ENCODE measurements at places on chromosomes 11 and 22.
A peak's percentile ranks its signal among the peaks of the same experiment; 100 is the strongest.

GRCh38 chr11:1225386-1226225, 2.7 kb downstream of the MUC5B start:
- DNase-seq = no peak

- no peak for DNase-seq
Measured at GRCh38 chr11:125346565-125347260, 149.4 kb downstream of the FEZ1 start.

DNA sequence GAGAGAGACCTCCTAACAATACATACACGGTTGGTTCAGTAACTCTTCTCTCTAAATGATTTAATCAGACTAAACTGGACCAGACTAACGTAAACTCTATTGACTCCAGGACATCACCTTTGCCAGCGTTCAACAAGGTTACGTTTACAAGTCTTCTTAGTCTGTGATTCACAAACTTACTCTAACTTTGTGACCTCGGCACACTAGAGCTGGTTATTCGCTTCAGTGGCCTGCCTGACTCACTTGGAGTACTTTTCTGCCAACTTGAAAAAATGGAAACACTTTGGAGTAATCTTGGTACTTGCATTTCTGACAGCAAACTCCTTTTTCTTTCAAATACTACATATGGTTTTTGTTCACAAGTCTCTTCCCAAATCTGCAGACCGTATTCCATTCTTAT, 26.2 kb downstream of the MTMR2 start:
- DNase-seq = no peak

DNA sequence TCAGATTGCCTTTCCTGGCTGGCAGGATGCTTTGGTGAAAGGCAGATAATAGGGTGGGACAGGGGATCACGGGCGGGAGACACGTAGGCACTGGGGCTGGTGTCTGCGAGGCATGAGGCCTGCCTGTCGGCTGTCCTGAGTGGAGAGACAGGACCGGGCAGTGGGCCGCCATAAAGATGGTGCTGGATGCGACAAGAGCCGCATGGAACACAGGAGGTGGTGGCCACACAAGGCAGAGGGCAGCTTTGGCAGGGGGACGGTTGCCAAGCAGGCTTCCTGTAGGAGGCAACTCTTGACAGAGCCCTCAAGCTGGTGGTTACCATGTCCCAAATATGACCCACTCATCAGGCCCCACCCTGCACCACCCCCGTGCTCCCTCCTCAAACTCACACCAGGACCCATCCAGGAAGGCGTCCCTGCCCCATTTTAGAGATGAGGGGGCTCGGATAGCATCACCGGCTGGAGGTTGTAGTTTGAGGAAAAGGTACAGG, 4.9 kb upstream of the PPARA start:
- DNase-seq = no peak

DNA sequence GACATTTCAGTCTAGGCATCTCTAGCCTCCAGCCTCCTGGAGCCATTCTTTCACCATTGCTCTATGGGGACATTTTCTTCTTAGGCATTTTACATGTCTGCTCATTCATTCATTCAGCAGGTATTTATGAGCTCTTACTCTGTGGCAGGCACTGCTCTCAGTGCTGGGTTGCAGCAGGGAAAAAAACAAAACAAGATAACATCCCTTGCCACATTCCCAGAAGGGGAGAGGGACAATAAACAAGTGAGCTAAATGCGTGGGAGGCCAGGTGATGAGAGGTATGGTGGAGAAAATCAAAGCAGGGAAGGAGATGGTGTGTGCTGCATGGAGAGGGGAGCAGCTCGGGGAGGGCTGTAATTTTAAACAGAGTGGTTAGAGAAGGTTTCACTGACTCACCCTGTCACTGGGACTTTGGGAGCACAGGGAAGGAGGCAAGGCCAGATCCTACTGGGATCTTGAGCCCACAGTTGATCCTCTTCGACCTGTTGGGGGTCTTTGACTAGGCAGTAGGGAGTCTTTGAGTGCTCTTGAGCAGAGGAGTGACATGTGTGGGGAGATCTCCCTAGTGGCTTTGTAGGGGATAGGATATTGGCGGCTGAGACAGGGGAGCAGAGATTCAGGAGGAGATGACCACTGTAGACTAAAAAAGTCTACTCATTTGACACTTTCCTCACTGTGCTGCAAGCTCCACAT, 17.0 kb downstream of the MICAL2 start:
- DNase-seq = no peak

DNA sequence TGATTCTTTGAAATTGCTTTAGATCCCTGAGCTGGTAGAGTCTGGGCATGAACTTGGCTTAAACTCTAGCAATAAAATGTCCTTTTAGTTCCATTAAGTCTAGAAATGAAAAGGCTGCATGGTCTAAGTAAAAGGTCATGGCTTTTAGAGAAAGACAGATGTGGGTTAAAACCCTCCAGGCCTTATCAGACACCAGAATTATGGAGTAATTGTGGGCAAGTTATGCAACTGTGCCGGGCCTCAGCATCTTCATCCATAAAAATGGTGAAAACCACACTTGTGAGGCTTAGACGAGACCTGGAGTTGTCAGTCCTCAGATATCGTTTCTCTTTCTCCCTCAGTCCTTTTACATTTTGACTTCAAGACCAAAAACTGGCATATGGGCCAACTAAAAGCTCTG, 597.9 kb upstream of the KIRREL3 start:
- no peak for DNase-seq

- DNase-seq = no peak
Measured at GRCh38 chr22:31130873-31131272, 8.1 kb downstream of the INPP5J start.

DNA sequence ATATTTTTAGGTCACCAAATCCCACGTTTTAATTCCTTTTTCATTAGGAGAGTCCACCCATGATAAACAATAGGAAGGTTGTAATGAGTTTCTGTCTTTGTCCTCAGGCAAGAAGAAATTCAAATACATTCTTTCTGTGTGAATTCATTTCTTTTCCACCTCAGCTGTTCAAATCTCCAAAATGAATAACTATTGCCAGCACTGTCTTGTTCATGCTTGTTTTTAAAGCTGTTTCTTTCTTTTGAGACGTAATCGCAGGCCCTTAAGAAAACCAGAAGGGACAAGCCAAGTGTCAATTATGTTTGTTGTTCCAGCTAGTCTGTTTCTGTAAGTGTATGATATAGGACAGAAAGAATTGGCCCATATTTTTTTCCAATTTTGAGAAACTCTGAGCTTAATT, 20.2 kb downstream of the MMP27 start:
- no peak for DNase-seq

DNA sequence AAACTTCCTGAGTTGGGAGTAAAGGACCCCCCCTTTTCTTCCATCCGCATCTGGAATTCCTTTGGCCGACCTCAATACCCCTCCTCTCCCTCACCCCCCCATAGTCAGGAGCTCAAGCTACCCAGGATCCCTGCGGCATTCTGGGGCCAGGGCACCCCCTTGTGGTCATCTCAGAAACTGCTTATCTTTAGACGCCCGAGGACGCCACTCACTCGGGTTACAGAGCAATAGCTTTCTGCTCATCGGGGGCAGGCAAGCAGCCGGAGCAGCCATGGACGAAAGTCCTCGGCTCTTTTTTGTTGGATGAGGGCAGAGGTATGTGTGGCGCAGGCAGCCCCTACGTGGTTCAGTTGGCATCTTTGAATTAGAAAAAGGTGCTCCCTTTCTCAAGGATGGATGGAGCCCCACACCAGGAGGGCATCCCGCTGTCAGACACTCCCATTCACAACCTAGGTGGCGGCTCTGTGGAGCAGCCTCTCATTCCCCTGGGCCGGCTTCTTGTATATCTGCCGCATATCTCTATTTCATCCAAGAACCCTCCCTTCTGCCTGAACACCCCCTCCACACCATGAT, 2.3 kb downstream of the C1QTNF5 start:
- peak; percentile 92 for DNase-seq

DNA sequence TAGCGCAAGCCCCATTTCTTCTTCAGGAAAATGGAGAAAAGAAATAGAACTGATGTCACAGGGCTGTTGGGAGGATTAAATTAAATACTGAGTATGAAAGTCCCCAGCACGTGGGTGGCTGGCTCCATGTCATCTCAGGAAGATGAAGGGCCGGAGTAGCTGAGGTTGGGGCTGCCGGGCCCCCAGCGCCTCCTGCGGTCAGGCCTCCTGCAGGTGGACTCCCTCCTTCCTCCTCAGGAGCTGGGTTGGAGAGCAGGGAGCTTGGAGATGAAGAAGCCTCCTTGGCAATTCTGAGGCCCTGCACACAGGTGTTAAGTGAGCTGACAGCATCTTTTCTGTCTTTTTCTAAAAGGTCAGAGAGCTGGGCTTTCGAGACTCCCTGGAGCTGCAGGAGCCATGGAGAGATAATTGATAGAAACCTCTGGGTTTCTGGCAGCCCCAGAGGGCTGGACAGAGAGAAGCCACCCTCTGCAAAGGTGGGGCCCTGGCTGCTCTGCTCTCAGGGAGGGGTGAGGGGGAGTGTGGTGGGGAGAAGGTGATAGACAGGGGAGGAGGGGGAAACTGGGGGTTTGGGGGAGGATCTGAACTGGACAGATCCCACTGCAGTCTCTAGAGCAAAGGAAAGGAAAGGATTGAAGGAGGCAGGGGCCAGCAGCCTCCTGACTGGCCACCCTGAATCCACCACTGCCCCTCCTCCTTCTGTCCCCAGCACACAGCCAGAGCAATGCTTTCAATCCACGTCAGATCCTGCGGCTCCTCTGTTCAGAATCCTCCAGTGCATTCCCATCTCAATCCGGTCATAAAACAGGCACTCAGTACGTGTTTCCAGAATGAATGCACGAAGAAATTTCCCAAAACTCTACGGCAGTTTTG, 210.8 kb downstream of the CEP164 start:
- peak; percentile 60 for DNase-seq

- no peak for DNase-seq
Measured at GRCh38 chr11:23988381-23989006, 508.4 kb upstream of the LUZP2 start.

GRCh38 chr11:69834811-69835800, 15.9 kb upstream of the FGF3 start:
- no peak for DNase-seq

DNA sequence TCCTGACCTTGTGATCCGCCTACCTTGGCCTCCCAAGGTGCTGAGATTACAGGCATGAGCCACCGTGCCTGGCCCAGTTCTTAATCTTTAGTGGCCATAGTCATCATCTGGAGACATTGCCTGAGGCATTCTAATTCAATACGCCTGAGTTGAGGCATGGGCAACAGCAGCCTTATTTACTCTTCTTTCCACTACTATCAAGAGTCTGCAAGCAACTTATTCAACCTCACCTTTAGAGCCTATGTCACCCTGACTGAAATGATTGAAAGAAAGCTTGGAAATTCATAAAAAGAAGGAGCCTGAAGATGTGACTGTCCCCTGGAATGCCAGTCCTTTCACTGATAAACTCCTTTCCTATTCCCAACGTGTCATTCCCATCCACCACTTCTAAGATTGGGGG, 15.8 kb upstream of the PAFAH1B2 start:
- DNase-seq = no peak

- no peak for DNase-seq
Measured at GRCh38 chr11:50178737-50179136, 146.1 kb downstream of the OR4C45 start.

DNA sequence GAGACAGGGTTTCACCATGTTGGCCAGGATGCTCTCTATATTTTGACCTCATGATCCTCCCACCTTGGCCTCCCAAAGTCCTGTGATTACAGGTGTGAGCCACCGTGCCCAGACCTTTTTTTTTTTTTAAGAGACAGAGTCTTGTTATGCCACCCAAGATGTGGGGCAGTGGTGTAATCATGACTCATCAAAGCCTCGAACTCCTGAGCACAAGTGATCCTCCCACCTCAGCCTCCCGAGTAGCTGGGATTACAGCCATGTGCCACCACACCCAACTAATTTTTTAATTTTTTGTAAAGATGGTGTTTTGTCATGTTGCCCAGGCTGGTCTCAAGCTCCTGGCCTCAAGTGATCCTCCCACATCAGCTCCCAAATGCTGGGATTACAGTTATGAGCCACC, 37.9 kb downstream of the IZUMO1R start:
- no peak for DNase-seq

GRCh38 chr22:39463277-39463676, 6.5 kb downstream of the MGAT3 start:
- no peak for DNase-seq

DNA sequence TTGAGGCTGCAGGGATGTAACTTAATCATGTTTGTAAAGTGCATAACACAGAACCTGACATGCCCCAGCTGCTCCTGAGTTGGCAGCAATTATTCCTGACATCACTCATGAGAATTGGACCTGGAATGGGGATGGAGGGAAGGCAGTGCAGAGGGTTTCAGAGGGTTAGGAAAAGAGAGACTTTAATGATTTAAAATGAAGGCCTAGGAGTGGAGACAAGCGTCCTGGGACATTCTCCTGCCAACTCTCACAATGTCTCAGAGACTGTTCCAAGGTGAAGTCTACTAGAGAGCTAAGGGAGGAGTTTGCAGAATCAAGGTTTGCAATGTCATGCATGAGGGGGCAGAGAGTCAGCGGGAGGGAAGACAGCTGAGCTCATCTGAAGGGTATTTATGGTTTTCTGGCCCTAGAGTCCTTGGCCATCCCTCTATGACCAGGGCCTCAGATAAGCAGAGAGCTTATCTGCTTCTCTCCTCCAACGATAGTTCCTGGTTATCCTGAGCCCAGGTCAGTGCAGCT, 36.9 kb downstream of the GGTLC2 start:
- no peak for DNase-seq

DNA sequence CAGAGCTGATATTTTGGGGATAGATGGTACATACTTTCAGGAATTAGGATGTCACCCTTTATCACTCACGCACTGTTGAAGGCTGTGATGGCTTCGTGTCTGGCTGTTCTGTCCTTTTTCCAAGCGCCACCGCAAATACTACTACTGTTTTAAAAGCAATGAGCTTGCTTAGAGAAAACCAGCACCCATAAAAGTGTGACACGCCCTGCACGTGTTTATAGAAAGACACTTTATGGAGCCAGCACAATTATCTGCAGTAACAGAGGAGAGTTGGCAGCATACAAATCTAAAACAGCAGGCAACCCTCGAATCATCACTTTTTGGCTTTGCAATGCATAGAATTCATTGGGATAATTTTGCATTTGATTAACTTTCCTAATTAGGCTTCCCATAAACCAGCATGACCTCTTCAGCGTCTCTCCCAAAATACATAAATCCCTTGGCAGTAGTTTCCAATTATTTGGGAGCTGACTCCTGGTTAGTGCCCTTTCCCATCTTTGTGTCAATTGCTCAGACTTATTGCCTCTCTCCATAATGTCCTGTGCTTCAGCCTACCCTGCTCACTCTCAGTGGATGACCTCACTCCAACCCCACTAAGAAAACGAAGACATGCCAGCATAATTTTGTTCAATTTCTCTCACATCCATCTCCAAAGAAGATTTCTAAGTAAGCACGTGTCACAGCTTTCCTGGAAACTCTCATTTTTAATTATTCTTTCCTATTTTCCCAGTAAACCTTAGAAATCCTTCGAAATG, 118.7 kb upstream of the LARGE1 start:
- no peak for DNase-seq

DNA sequence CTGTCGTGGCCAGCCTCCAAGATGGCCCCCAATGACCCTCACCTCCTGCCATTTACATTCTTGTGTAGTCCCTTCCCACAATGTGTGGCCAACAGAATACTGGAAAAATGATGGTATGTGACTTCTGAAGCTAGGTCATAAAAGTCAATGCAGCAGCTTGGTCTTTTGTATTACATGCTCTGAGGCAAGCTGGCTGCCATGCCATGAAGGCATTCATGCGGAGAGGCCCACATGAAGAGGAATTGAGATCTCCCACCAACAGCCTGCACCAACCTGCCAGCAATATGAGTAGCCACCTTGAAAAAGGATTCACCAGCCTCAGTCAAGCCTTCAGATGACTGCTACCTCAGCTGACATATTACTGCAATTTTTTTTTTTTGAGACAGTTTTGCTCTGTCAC, 4.6 kb downstream of the MRTFA start:
- DNase-seq = no peak
